Bronchial epithelial cell (primary cell): ENCODE measurements at places on chromosomes 2 and 18.

DNA sequence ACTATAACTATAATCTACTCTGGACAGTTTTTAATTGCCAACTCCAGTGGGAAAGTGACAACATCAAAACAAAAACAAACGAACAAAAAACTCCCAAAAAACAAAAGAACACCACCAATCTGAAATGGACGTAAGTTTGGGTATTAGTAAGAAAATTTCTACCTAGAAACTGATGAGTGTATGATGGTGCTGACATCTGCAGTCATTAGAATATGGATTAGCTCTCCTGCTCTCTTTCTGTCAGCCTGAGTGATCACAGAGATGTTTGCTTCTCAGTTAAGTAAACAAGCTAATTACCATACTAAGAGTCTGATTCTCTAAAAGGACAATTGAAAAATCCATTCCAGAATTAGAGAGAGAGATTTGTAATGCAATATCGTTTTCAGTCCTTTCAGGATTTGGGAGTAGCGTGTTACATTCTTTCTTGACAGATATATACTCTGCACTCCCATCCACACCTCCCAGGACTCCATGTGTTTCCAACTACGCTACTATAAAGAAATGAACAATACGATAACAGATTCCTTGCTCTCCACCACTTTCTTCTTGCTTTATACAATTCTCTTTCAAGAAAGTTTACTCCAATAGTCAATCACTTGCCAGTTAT, 1347.4 kb upstream of the PIK3C3 start:
- no peak for DNase-seq

DNA sequence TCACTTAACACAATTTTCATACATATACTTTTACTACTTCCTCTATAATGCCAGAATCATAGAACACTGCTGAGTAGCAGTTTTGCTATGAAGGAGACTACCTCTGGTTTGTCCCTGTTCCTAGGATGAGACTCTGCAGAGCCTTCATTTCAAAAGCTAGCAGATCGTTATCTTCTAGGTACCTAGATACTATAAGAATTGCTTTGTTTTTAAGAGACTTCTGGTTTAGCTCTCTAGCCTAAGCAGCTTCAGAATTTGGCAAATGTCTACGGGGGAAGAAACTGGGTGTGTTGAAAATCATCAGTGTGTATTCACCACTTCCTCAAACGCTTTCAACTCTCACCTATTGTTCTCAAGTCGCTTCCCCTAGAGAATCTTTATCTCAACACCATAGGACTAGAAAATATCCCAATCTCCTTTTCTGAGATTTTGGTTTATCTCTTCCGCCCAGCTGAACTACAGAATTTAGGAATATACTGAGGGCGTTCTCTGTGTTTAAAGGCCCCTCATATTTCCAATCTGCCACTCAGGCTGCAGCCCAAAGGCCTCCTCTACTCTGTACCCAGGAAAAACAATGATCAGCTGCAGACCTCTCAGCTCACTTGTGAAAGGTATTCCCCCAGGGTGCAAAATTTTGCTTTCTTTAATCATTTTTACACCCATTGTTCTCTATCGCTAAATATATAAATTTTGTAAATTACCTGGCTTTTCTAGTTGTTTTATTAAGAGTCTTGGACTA, 28.7 kb downstream of the SMAD2 start:
- DNase-seq: no peak

- DNase-seq: no peak
Observed at GRCh38 chr2:217360111-217360510, 500.2 kb upstream of the TNP1 start.

GRCh38 chr18:61738488-61738887, 154.3 kb downstream of the RNF152 start:
- DNase-seq: peak; percentile 10

DNA sequence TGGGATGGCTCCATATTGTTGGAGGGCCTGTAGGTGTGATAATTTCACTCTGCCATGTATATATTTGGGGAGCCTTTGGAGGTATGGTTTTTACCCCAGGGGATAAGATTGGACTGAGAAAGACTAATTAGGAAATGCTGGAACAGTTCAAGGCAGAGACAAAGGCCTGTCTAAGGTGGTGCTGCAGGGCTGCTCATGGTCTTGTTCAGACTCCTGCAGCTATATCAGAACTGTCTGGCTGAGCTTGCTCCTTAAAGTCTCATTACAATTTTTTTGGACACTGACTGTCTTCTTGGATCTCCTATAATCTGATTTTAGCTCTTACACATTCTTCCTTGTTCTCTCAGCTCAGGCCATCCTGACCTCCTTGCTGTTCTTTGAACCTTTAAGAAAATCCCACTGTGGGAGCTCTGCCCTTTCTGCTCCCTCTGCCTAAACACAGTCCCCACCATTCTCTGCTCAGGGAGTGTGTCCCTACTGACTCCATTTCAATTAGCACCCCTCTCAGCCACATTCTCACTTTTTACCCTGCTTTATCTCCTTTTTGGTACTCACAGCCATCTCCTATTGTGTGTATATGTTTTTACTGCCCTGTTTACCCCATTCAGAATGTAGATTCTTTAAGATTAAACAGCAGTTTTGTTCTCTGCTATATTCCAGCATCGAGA, 468.7 kb upstream of the FANCL start:
- DNase-seq: no peak

DNA sequence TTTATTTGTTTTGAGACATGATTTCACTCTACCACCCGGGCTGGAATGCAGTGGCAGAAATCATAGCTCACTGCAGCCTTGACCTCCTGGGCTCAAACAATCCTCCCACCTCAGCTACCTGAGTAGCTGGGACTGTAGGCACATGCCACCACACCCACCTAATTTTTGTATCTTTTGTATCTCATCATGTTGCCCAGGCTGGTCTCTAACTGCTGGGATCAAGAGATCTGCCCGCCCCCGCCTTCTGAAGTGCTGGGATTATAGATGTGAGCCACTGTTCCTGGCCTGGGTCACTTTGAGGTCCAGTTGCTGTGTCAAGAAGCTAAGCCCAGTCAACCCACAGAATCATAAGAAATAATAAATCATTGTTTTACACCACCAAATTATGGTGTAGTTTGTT, 38.4 kb downstream of the TSN start:
- DNase-seq: no peak

GRCh38 chr2:102852867-102853266, 91.0 kb downstream of the TMEM182 start:
- DNase-seq: no peak

DNA sequence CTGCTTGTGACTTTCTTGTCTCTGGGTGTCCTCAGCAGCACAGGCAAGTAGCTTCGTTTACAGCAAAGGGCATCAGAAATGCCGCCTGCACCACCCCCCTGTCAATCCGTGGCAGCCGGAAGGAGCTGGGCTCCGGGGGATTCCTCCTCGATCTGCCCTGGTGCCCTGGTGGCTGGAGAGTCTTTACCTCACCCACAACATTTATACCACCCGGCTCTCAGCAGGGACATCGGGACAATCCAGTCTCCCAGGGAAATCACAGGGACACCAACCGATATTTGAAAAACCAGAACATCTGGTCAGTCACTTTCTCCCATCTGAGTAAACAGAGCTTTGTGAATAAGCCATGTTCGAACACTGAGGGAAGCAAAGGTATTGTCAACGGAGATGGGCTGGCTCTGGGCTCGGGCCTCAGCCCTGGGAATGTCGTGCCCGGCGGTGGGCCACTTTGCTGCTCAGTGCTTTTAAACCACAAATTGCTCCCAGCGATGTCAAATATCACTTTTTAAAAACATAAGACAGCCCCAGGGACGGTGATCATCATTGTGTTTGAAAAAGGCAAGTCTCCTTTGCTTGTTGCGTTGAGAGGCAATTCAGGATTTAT, 210.0 kb upstream of the SALL3 start:
- DNase-seq: no peak

- DNase-seq: peak; percentile 43
Observed at GRCh38 chr2:210399440-210400041, 77.0 kb downstream of the LANCL1 start.

- DNase-seq: no peak
Observed at GRCh38 chr2:239589270-239589825, 188.5 kb upstream of the HDAC4 start.

- DNase-seq: no peak
Observed at GRCh38 chr2:179951680-179952079, 55.4 kb downstream of the CWC22 start.

DNA sequence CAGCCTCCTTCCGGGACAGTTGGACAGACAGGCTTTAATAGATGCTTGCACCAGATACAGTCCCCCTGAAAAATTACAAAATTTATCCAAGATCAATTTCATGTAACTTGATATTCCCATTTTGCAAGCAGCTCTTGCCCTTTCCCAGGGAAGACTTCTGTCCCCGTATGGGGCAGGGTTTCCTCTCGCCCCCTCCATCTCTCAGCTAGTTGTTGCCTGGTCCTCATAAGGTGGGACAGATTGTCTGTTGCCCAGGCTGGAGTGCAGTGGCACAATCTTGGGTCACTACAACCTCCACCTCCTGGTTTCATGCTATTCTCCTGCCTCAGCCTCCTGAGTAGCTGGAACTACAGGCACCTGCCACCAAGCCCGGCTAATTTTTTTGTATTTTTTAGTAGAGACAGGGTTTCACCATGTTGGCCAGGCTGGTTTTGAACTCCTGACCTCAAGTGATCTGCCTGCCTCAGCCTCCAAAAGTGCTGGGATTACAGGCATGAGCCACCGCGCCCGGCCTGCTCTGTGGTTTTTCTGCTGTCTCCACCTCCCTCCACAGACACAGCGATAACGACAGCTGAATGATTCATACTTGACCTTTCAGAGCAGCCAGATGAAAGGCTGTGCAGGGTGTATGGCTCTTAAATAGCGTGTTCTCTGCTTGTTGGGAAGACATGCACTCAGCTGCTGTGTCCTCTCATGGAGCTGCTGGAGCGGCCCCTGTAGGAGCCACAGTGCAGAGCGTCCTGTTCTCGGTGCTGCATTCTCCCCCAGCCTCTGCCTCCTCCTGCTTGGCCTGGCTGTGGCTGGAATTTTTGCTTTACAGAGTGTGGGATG, 61.4 kb downstream of the TTC39C start:
- peak; percentile 96 for DNase-seq

DNA sequence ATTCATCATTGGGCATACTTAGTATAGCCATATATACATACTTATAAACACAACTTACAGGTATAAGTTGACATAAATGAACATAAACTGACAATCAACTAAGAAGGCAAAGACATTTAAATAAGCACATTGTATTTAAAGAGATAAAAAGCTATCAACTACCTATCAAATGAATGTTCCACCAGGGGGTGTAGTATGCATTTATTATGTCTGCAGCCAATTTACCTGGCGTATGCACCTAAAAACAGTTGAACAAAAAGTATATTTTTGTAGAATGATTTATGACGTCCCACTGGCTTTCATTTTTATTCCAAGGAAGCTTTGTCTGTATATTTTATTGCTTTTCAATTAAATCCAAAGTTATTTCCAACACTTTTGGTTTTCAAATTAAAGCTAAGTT, 323.5 kb downstream of the AFF3 start:
- peak; percentile 51 for DNase-seq

DNA sequence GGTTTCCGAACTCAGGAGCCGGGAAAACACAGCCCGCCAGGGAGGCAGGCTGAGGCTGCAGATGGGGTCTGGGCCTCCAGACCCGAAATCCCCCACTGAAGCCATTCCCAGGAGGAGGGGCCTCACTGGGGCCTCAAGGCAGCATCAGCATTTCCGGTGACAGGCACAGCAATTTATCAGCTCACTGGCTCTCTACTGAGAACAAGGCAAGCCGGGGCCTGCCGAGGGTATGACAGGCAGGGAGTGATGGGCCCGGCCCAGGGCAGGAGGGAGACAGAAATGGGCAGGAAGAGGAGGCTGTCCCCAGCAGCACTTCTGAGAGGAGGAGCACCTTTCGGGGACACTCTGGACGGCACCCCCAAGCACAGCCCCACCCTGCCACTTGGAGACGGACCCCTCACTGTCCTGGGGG, 12.5 kb downstream of the SDC1 start:
- DNase-seq: peak; percentile 94

DNA sequence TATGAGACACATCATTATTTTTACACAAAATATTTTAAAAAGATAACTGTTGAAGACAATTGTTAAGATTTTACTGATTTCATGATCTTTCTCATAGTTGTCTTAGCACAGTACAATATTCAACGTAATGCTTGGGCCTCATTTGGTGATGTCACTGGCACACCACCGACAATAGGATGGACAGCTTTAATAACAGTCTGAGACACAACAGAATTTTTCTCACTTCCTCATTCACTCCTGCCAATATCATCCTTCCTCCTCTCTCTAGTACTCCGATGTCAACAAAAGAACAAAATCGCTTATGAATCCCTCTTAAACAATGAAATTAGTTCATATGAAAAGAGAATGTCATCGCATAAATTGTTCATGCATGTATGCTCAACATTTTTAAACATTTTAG, 461.9 kb upstream of the CDH7 start:
- DNase-seq: no peak

DNA sequence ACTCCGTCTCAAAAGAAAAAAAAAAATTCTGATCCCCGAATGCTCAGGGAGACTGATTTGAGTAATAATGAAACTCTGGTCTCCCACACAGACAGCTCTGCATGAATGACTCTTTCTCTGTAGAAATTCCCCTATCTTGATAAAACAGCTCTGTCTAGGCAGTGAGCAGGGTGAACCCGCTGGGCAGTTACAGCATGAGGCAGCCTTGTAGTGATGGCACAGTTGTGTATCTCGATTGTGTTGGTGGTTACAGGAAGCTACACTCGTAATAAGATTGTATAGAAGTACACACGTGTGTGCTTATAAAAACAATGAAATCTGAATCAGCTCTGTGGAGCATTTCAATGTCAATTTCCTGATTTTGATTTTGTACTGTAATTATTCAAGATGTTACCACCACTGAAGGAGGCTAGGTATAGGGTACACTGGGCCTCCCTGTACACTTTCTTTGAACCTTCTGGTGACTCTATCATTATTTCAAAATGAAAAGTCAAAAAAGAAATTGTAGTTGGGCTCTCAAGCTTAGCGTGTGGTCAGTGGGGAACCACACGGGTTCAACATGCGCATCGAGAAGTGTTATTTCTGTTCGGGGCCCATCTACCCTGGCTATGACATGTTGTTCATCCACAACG, 34.9 kb upstream of the ATP8B1 start:
- no peak for DNase-seq

- no peak for DNase-seq
Observed at GRCh38 chr2:68784915-68785314, 50.3 kb downstream of the ARHGAP25 start.

GRCh38 chr2:69567157-69567908, 76.2 kb downstream of the AAK1 start:
- peak; percentile 61 for DNase-seq

- DNase-seq: no peak
Observed at GRCh38 chr2:10343191-10343590, 40.5 kb downstream of the HPCAL1 start.

DNA sequence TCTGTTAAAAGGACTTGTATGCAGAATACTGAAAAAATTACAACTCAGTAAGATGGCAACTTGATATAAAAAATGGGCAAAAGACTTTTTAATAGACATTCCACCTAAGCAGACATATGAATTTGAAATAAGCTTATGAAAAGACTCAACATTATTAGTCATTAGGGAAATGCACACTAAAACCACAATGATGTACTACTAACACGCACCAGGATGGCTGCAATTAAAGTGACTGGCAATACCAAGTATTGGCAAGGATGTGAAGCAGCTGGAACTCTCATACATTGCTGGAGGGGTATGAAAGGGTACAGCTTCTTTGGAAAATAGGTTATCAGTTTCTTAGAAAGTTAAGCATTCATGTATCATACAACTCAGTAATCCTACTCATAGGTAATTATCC, 3.2 kb upstream of the ENOSF1 start:
- peak; percentile 76 for DNase-seq
